AG04450 (cell line): ENCODE measurements at places on chromosomes 13 and 19. TPM values are rescaled to one million over a fixed set of nuclear protein-coding genes. Genes with fewer than 3 reads are reported as not detected.

- DNase-seq, result no peak
These were observed 250.7 kb downstream of the DCT start for GRCh38 chr13:94228763-94229162.

- no peak for DNase-seq
These were observed 48.1 kb downstream of the PSG1 start for GRCh38 chr19:42831221-42832019.

- DNase-seq, result no peak
These were observed 4.5 kb upstream of the SHISA7 start for GRCh38 chr19:55447421-55448174.

GRCh38 chr19:33325920-33326319, 23.6 kb upstream of the CEBPA start:
- no peak for DNase-seq

DNA sequence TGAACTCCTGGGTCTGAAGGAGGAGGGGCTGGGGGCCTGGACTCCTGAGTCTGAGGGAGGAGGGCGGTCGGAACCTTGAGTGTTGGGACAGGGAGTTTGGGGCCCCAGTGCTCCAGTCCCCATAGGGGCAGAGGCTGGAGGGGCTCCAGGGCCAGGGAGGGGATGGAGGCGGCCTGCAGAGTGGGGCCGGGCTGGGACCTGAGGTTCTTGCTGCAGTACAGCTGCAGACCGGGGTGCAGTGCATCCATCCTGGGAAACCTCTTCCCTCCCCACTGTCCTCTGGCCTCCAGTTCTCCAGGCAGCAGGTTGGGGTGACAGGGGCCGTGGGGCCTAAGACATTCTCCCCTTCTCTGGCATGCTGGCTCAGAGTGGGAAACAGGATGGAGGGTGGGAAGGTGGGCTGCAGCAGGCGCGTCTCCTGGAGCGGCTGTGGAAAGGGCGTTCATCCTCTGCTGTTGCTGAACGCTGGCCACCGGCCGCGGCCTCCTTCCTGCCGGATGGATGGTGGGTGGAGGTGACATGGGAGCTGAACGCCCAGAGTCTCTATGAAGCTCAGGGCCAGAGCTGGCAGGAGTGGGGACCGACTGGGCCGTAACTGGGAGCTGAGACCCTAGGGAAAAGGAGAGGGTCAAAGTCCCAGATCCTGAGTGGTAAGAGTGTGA, 1.6 kb downstream of the BRSK1 start:
- DNase-seq, result no peak

DNA sequence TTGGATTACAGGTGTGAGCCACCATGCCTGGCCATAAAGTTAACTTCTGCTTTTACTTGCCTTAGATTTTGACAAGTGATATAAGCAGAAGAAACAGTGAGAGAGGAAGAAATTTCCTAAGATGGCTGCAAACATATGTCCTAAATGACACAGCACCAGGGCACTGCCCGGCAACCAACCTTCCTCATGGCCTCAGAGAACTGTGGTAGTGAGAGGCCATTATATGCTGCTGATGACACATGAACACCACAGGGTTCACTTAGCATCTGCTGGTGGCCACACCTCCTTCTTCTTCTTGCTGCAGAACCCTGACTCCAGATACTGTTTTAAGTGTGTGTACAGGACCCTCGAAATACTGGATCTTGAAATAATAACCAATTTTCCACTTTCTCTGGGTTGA, 88.2 kb downstream of the KCTD12 start:
- DNase-seq, result no peak

GRCh38 chr19:10158071-10158470, 36.7 kb downstream of the DNMT1 start:
- no peak for DNase-seq

DNA sequence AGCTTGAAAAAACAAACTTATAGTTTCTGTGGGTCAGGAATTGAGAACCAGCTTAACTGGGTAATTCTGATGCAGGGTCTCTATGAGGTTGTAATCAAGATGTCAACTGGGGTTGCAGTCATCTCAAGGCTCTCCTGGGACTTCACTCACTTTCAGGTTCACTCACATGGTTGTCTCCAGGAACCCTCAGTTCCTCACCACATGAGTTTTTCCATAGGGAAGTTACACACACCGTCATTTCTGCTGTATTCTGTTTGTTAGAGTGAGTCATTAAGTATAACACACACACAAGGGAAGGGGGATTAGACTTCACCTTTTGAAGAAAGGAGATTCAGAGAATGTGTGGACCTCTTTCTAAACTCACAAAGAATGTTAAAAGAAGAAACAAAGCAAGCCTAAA, 34.9 kb upstream of the MLNR start:
- DNase-seq, result no peak

CDX2 gene
- polyA plus RNA-seq, result not detected in 2 replicates

COL4A1 gene
- 206 and 210 TPM in 2 replicates for polyA plus RNA-seq

EMP3 gene
- 227 and 341 TPM in 2 replicates for polyA plus RNA-seq

KRTDAP gene
- polyA plus RNA-seq, result not detected in 2 replicates

C1QTNF9 gene
- 0.11 and 0.20 TPM in 2 replicates for polyA plus RNA-seq
